ENCODE measurements at places on chromosomes 11 and 22. TPM values are rescaled to one million over a fixed set of nuclear protein-coding genes. Genes with fewer than 3 reads are reported as not detected.

DNA sequence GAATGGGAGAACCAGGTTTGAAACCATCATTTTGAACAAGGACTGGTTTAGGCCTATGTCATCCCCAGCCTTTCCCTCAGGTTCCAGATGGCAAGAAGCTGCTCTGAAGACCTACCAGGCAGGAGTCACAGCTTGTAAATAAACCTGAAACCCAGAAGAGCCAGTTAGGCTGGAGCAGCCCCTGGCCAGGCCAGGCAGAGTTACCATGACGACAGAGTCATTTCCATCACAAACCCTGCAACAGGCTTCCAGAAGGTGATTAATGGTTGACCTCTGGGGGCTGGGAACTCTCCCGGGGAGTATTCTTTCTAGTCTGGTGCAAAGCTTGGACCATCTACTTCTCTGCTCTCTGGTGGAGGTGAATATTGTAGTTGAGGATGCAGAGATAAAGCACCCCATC lies 164.1 kb upstream of the NCAM1 start:
- no peak for DNase-seq
- no peaks in the 10 kb centered on the region for H3K27me3 ChIP-seq
- H3K4me3 ChIP-seq: no peak overlapping the region
- no peaks in the 10 kb centered on the region for H3K4me1 ChIP-seq
- no peaks in the 10 kb centered on the region for H3K36me3 ChIP-seq
- H3K27ac ChIP-seq: no peak overlapping the region

Gene IGSF22
- 0.94 TPM for total RNA-seq

Gene LRRC4C
- total RNA-seq: 0.56 TPM

GRCh38 chr11:67648140-67648795 lies 2.3 kb downstream of the ACY3 start:
- no peaks in the 10 kb centered on the region for H3K27me3 ChIP-seq
- DNase-seq: no peak

Measured in testis (tissue), 5 donors.